ENCODE measurements at places on chromosomes 11 and 22. TPM values are rescaled to one million over a fixed set of nuclear protein-coding genes. Genes with fewer than 3 reads are reported as not detected.

The ANGPTL5 gene
- not detected for total RNA-seq

The SLC5A4 gene
- not detected for total RNA-seq

DNA sequence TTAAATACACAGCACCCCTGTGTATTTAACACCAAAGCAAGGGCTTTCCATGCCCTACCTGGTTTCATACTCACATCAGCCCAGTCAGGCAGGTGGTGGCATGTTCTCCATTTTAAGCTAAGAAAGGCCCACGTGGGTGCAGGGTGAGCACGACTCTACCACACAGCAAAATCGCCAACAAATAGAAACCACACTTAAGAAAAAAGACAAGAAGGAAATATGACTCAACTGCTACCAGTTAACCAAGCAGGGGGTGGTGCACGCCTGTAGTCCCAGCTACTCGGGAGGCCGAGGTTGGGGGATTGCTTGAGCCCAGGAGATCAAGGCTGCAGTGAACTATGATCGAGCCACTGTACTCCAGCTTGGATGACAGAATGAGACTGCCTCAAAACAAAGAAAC is 35.2 kb upstream of the TFIP11 start:
- no peaks in the 10 kb centered on the region for H3K27me3 ChIP-seq
- H3K4me1 ChIP-seq = peaks cover 32% of the 10 kb centered on the region
- DNase-seq = no peak
- no peak overlapping the region for H3K27ac ChIP-seq

GRCh38 chr11:67054346-67054835 is 2.3 kb upstream of the RHOD start:
- peak overlapping the region; percentile 84 for H3K27ac ChIP-seq
- DNase-seq = no peak
- H3K27me3 ChIP-seq = no peaks in the 10 kb centered on the region
- H3K4me3 ChIP-seq = no peak overlapping the region
- no peaks in the 10 kb centered on the region for H3K36me3 ChIP-seq

DNA sequence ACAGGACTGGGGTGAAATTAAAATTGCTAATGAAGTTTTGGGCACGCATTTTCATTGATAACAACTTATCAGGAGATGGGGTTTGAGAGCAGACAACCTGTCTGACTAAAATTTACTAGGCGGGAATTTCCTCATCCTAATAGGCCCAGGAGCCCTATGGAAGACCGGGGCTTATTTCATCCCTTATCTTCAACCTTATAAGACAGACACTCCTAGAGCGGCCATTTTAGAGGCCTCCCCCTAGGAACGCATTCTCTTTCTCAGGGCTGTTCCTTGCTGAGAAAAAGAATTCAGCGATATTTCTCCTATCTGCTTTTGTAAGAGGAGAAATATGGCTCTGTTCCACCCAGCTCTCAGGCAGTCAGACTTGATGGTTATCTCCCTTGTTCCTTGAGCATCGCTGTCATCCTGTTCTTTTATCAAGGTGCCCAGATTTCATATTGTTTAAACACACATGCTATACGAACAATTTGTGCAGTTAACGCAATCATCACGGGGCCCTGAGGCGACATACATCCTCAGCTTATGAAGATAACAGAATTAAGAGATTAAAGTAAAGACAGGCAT is 39.3 kb upstream of the ZC3H12C start:
- H3K27me3 ChIP-seq = no peaks in the 10 kb centered on the region
- no peak for DNase-seq
- H3K4me1 ChIP-seq = no peaks in the 10 kb centered on the region
- H3K27ac ChIP-seq = no peak overlapping the region

GRCh38 chr22:42680648-42681047 is 31.5 kb upstream of the CYB5R3 start:
- H3K4me3 ChIP-seq = no peak overlapping the region
- no peaks in the 10 kb centered on the region for H3K27me3 ChIP-seq
- no peak for DNase-seq
- H3K27ac ChIP-seq = peak overlapping the region; percentile 58
- no peaks in the 10 kb centered on the region for H3K36me3 ChIP-seq
- H3K4me1 ChIP-seq = peaks cover 43% of the 10 kb centered on the region

The ARRB1 gene
- total RNA-seq = 14.4 TPM

DNA sequence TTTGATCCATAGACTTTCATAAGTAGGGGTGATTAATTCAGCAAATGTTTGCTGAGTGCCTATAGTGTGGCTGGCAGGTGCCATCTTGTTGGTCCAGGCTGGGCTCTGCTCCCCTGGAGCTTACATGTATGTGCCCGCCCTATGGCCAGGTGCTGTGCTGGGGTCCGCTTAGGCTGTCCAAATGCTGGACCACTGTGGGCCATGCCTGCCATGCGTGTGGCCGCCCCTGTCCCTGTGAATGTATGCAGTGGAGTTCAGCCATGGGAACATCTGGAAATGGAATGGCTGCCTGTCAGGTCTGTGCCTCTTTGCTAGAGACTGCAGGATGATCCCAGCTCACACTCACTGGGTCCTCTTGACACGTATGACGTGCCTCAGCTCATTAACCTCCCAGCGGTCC is 594.6 kb downstream of the TBC1D22A start:
- H3K4me3 ChIP-seq = no peak overlapping the region
- DNase-seq = no peak
- H3K36me3 ChIP-seq = no peaks in the 10 kb centered on the region
- H3K27ac ChIP-seq = no peak overlapping the region

DNA sequence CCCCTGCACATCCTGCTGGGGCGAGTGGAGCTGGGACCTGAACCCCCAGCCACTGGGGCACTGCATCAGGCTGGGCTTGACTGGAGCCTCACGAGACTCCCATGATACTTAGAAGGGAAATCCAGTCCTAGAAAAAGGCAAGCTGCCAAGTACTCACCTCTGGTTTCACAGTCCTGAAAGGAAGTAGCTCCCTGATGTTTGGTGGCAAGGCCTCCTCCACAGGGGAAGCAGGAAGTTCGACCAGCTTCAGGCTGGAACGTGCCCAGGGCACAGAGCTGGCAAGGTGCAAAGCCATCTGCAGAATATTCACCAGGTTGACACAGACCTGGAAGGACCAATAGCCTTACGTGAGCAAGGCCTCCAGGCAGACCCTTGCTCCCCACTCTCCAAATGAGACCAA is 26.8 kb upstream of the NRIP3 start:
- no peak overlapping the region for H3K4me3 ChIP-seq
- H3K36me3 ChIP-seq = peaks cover 2% of the 10 kb centered on the region
- no peaks in the 10 kb centered on the region for H3K4me1 ChIP-seq
- no peak overlapping the region for H3K27ac ChIP-seq

DNA sequence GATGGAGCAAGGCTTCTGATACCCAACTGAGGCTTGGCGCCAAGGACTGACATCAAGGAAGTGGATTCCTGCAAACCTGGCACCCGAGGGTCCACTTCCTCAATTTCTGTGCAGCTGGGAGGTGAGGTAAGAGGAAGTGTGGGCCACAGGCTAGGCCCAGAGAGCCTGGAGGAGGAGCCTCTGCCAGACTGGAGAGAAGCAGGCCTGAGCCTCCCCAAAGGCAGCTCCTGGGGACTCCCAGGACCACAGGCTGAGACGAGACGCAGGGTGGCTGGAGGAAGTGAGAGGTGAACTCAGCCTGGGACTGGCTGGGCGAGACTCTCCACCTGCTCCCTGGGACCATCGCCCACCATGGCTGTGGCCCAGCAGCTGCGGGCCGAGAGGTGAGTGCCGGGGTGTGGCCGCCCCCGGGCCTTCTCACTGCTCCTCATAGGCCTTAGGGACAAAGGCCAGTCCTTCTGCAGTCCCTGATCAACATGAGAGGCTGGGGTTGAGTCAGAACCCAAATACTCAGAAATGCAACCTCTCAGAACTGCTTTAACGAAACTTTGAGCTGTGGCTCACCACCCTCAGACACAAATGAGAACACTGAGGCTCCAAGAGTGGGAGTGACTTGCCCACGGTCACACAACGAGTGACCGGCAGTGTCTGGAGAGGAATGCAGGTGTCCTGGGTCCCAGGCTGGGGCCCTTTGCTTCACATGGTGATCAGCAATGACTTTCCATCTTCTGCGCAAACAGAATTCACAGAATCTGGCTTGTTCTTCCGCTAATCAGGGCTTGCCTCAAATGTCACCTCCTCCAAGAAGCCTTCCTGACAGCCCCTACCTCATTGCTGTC is at the start of gene NCF4:
Gene NCF4 (plus strand): TSS at position 186 of the 839 bp plus-strand sequence. CDS start 166 bp downstream, at position 352.
- no peaks in the 10 kb centered on the region for H3K36me3 ChIP-seq
- H3K4me1 ChIP-seq = peaks cover 5% of the 10 kb centered on the region
- no peak within 1 kb of the TSS for H3K4me3 ChIP-seq
- peaks cover 38% of the 10 kb centered on the region for H3K27me3 ChIP-seq

The ARFIP2 gene
- total RNA-seq = 57.7 TPM

GRCh38 chr11:81874635-81875034 is 859.0 kb downstream of the FAM181B start:
- no peak for DNase-seq
- H3K36me3 ChIP-seq = peaks cover 1% of the 10 kb centered on the region
- peaks cover 35% of the 10 kb centered on the region for H3K27me3 ChIP-seq
- H3K4me1 ChIP-seq = no peaks in the 10 kb centered on the region

The FBLN1 gene
- 127 TPM for total RNA-seq

The MAPK8IP2 gene
- 4.1 TPM for total RNA-seq

The ANO9 gene
- not detected for total RNA-seq

- H3K4me3 ChIP-seq = no peak overlapping the region
- H3K36me3 ChIP-seq = peaks cover 3% of the 10 kb centered on the region
- peaks cover 9% of the 10 kb centered on the region for H3K4me1 ChIP-seq
- H3K27me3 ChIP-seq = no peaks in the 10 kb centered on the region
- no peak for DNase-seq
- no peak overlapping the region for H3K27ac ChIP-seq
Measured at GRCh38 chr11:77372726-77373125, 71.2 kb upstream of the GDPD4 start.

The ZNF408 gene
- 15.5 TPM for total RNA-seq

The RPS25 gene
- 777 TPM for total RNA-seq

The APOA4 gene
- total RNA-seq = not detected

GRCh38 chr11:69653406-69653960 is 12.5 kb downstream of the CCND1 start:
- no peaks in the 10 kb centered on the region for H3K27me3 ChIP-seq
- no peak overlapping the region for H3K27ac ChIP-seq

- H3K4me3 ChIP-seq = no peak overlapping the region
- H3K4me1 ChIP-seq = peaks cover 29% of the 10 kb centered on the region
- H3K36me3 ChIP-seq = no peaks in the 10 kb centered on the region
Measured at GRCh38 chr11:10351765-10352641, 47.1 kb downstream of the ADM start.

GRCh38 chr22:42922374-42923191 is 65.5 kb upstream of the ARFGAP3 start:
- H3K4me3 ChIP-seq = no peak overlapping the region
- peak overlapping the region; percentile 96 for H3K27ac ChIP-seq
- DNase-seq = peak; percentile 40
- no peaks in the 10 kb centered on the region for H3K27me3 ChIP-seq
- peaks cover 6% of the 10 kb centered on the region for H3K36me3 ChIP-seq
- peaks cover 79% of the 10 kb centered on the region for H3K4me1 ChIP-seq

GRCh38 chr22:30968015-30968923 is at the start of gene MORC2:
Gene MORC2 (minus strand): TSS chr22:30968774. CDS start chr22:30967889, 885 bp downstream.
- H3K4me1 ChIP-seq = peaks cover 69% of the 10 kb centered on the region
- DNase-seq = no peak
- H3K27me3 ChIP-seq = no peaks in the 10 kb centered on the region
- H3K4me3 ChIP-seq = peak within 1 kb of the TSS; percentile 92

Measured in chondrocyte (in vitro differentiated cells).